ENCODE measurements at places on chromosomes 1 and 21.

DNA sequence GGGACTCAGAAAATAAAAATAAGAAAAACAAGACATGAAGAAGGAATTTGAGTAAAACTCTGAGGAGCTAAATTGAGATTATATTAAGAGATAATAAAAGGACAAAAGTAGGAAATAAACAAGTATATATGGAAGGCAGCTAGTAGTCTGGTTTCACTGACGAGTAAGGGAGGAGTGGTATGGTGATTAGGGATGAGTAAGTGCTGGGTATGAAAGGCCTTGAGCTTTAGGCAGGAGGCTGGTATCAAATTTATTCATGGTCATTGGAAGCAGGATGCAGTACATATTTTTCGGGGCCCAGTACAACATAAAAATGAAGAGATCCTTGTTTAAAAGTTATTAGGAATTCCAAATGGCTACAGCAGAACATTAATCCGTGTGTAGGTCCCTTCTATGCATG lies 789.7 kb upstream of the PRMT6 start:
- no peaks in the 10 kb centered on the region for H3K27me3 ChIP-seq
- H3K4me1 ChIP-seq, result no peaks in the 10 kb centered on the region
- H3K4me3 ChIP-seq, result no peak overlapping the region
- DNase-seq, result no peak
- H3K27ac ChIP-seq, result no peak overlapping the region

GRCh38 chr1:89298461-89298860 lies 25.8 kb upstream of the GBP5 start:
- no peak overlapping the region for H3K4me3 ChIP-seq
- no peaks in the 10 kb centered on the region for H3K27me3 ChIP-seq
- peaks cover 36% of the 10 kb centered on the region for H3K36me3 ChIP-seq
- no peak for DNase-seq
- no peak overlapping the region for H3K27ac ChIP-seq

- no peak for DNase-seq
- H3K4me1 ChIP-seq, result no peaks in the 10 kb centered on the region
- H3K4me3 ChIP-seq, result no peak overlapping the region
- no peaks in the 10 kb centered on the region for H3K36me3 ChIP-seq
Observed at GRCh38 chr1:81584398-81584797, 216.3 kb upstream of the ADGRL2 start.

DNA sequence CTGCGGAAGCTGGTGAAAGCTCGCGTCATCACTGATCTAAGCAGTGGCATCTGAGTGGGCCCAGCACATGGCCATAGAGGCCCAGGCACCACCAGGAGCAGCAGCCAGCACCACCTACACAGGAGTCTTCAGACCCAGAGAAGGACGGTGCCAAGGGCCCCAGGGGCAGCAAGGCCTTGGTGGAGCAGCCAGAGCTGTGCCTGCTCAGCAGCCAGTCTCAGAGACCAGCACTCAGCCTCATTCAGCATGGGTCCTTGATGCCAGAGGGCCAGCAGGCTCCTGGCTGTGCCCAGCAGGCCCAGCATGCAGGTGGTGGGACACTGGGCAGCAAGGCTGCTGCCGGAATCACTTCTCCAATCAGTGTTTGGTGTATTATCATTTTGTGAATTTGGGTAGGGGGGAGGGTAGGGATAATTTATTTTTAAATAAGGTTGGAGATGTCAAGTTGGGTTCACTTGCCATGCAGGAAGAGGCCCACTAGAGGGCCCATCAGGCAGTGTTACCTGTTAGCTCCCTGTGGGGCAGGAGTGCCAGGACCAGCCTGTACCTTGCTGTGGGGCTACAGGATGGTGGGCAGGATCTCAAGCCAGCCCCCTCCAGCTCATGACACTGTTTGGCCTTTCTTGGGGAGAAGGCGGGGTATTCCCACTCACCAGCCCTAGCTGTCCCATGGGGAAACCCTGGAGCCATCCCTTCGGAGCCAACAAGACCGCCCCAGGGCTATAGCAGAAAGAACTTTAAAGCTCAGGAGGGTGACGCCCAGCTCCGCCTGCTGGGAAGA lies 3.2 kb upstream of the ARTN start:
- H3K36me3 ChIP-seq, result no peaks in the 10 kb centered on the region
- no peak overlapping the region for H3K4me3 ChIP-seq
- DNase-seq, result peak; percentile 31
- H3K27me3 ChIP-seq, result peaks cover 16% of the 10 kb centered on the region
- no peak overlapping the region for H3K27ac ChIP-seq

DNA sequence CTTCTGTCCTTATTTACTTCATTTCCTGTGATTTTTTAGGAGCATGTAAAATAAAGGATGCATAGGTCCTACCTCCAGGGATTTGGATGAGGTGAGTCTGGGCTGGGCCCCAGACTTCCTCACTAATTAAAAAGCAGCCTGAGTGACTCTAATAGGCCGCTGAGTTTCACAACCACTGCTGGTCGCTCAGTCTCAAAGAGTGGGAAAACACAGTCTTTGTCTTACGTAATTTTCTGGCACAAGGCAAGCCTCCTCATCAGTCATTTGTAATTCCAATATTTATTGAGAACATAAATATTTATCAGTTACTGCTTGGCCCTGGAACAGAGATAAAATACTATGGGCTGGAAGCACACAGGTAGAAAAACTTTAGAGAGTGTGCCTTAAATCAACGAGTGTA lies 195.4 kb upstream of the RUNX1 start:
- H3K4me1 ChIP-seq, result no peaks in the 10 kb centered on the region
- H3K27ac ChIP-seq, result no peak overlapping the region
- no peak for DNase-seq
- H3K4me3 ChIP-seq, result no peak overlapping the region
- H3K27me3 ChIP-seq, result no peaks in the 10 kb centered on the region
- no peaks in the 10 kb centered on the region for H3K36me3 ChIP-seq

DNA sequence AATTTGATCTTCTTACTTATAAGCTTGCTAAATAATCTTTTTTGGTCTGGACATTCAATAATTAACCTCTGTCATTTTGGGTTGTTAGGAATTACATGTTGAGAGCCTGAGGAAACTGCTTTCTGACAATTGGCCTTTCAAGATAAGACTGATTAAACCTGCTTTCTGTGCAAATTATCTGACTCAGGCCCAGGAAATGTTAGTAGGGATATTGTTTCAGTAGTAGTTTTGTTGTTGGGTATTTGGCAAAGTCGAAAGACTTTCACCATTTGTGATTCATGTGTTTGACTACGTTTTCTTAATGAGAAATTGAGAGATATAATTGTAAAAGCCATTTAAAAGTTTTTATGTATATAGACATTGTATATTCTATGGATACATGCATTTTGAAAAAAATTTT lies 81.1 kb upstream of the GPR88 start:
- peaks cover 52% of the 10 kb centered on the region for H3K4me1 ChIP-seq
- DNase-seq, result no peak
- H3K27ac ChIP-seq, result no peak overlapping the region
- H3K36me3 ChIP-seq, result peaks cover 39% of the 10 kb centered on the region
- no peak overlapping the region for H3K4me3 ChIP-seq

GRCh38 chr21:45854690-45855247 lies 126.8 kb upstream of the COL6A1 start:
- DNase-seq, result no peak
- H3K27ac ChIP-seq, result no peak overlapping the region
- no peaks in the 10 kb centered on the region for H3K27me3 ChIP-seq
- H3K4me1 ChIP-seq, result peaks cover 2% of the 10 kb centered on the region
- H3K36me3 ChIP-seq, result no peaks in the 10 kb centered on the region

DNA sequence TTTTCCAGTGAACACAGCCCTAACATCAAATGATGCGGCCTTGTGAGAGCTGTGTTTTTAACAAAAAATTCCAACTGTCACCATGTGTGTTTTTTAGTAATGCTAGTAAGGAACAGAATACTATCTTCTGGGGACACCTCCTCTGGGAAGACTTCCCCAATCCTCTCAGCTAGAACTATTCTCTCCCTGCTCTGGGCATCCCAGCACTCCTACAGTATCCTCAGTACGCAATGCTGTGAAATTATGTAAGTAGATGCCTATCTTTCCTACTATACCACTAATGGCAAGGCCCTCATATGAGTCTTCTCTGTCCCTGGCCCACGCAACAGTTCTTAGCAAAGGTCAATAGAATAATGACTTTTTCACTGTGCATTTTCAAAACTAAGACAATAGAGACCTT lies 19.5 kb upstream of the TTC39A start:
- peaks cover 16% of the 10 kb centered on the region for H3K27me3 ChIP-seq
- H3K27ac ChIP-seq, result no peak overlapping the region

DNA sequence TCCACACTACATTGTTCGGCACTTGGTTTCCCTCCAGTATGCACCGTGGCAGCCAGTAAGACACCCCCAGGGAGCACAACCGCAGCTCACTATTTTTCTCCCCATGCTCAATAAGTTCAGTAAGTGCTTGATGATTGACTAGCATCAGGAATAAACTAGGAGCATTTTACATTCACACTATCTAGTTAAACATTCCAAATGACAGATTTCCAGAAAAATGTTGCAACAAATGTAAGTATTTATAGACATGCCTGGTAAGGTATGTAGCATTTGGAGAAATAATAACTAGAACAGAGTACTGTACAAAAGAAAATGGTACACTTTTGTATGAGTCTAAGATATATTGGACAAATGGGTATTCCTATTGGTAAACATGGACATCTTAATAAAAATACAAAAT lies 92.9 kb downstream of the SLC45A1 start:
- peaks cover 71% of the 10 kb centered on the region for H3K36me3 ChIP-seq
- no peak overlapping the region for H3K27ac ChIP-seq
- H3K27me3 ChIP-seq, result no peaks in the 10 kb centered on the region
- H3K4me3 ChIP-seq, result no peak overlapping the region
- peaks cover 62% of the 10 kb centered on the region for H3K4me1 ChIP-seq

GRCh38 chr1:158819461-158820443 lies 11.4 kb upstream of the MNDA start:
- H3K36me3 ChIP-seq, result peaks cover 2% of the 10 kb centered on the region
- DNase-seq, result peak; percentile 22
- H3K27ac ChIP-seq, result peak overlapping the region; percentile 81

GRCh38 chr21:32994305-32994704 lies 31.4 kb upstream of the OLIG2 start:
- H3K36me3 ChIP-seq, result no peaks in the 10 kb centered on the region
- peaks cover 43% of the 10 kb centered on the region for H3K27me3 ChIP-seq
- H3K4me3 ChIP-seq, result no peak overlapping the region
- H3K27ac ChIP-seq, result no peak overlapping the region
- no peaks in the 10 kb centered on the region for H3K4me1 ChIP-seq
- DNase-seq, result no peak

DNA sequence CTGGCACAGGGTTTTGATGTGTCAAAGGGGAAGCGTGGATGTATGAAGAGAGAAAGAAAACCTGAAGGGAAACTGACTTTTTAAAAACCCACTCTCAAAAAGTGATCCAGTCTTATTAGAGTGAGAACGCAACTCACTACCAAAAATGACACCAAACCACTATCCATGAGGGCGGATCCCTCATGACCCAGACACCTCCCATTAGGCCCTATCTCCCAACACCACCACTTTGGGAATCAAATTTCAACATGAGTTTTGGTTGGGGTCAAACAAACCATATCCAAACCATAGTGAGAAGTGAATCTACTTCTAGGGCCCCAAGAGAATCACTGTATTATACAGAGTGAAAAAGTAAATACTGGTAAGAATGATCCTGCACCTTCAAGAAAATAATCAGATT lies 53.5 kb downstream of the FNBP1L start:
- H3K27me3 ChIP-seq, result no peaks in the 10 kb centered on the region
- DNase-seq, result no peak
- no peak overlapping the region for H3K4me3 ChIP-seq
- H3K36me3 ChIP-seq, result no peaks in the 10 kb centered on the region
- no peak overlapping the region for H3K27ac ChIP-seq
- peaks cover 3% of the 10 kb centered on the region for H3K4me1 ChIP-seq
